ENCODE measurements at places on chromosomes 3 and 15. TPM values are rescaled to one million over a fixed set of nuclear protein-coding genes. Genes with fewer than 3 reads are reported as not detected.

- no peaks in the 10 kb centered on the region for H3K4me1 ChIP-seq
- no peak overlapping the region for H3K27ac ChIP-seq
- no peaks in the 10 kb centered on the region for H3K36me3 ChIP-seq
- no peak for DNase-seq
- H3K27me3 ChIP-seq: no peaks in the 10 kb centered on the region
- H3K4me3 ChIP-seq: no peak overlapping the region
These were observed 83.2 kb upstream of the SNRPA1 start for GRCh38 chr15:101378171-101378755.

DNA sequence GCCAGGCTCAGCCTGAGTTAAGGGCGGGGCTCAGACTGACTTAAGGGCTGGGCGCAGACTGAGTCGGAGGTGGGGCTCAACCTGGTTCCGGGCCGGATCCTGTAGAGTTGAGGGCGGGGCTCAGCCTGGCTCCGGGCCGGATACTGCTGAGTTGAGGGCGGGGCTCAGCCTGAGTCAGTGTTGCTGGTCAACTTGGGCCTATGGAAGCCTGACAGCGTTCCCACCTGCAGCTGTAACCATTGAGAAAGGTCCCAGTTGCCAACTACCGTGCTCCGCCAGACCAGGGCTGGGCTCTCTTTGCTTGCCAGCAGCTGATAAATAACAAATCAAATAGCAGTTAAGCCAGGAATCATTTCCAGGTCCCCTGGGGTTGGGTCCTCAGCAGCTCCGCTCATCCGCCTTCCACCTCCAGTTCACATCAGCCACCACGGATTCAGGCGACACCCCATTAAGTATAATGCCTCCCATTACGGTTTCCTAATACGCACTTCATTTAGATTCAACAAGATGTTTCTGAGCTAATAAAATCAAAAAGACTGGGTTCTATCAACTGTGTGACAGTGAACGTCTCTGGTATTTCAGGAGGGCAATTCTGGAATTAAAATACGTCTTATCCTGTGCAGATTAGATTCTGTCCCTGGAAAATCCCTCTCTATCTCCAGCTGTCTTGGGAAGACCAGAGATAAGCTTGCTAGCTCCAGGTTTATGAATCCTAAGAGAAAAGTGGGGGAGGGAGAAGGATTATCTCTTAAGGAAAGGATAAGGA, 7.3 kb downstream of the GRIP2 start:
- no peak overlapping the region for H3K4me3 ChIP-seq
- H3K4me1 ChIP-seq: peaks cover 14% of the 10 kb centered on the region
- no peaks in the 10 kb centered on the region for H3K27me3 ChIP-seq
- H3K27ac ChIP-seq: no peak overlapping the region

GRCh38 chr3:53730576-53730975, 115.6 kb downstream of the CHDH start:
- peak; percentile 71 for DNase-seq
- no peaks in the 10 kb centered on the region for H3K27me3 ChIP-seq
- H3K4me1 ChIP-seq: peaks cover 4% of the 10 kb centered on the region
- no peaks in the 10 kb centered on the region for H3K36me3 ChIP-seq
- no peak overlapping the region for H3K27ac ChIP-seq
- no peak overlapping the region for H3K4me3 ChIP-seq

DNA sequence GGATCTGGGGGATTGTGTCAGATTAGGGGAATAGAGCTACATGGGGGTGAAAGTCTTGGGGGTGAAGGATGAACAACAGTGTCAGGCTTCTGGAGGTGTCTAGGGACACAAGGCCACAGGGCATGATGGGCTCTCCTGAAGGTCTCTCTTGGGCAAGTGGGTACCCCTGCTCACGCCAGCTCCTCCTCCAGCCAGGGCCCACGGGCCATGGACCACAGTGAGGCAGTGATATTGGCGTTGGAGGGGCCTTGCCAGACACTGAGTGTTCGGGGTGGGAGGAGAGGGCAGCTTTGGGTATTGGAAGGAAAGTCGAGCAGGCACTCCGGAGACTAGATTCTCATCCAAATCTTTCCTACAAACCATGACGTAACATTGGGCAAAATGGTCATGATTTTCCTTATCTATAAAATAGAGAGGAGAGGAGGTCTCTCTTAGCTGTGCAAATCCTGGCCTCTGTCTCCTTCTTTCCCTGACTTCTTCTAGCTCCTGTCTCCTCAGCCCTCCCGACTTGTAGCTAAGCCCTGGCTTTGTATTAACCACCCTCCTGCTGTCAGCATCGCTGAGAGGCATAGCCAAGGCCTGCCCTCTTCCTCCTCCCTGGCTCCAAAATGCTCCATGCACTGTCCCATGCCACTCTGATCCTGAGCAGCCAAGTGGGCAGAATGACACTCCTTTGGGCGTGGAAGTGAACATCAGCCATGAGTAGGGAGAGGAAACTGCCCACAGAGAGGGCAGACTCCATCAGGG, 24.0 kb upstream of the SRP14 start:
- H3K4me1 ChIP-seq: no peaks in the 10 kb centered on the region
- H3K27me3 ChIP-seq: no peaks in the 10 kb centered on the region
- H3K36me3 ChIP-seq: no peaks in the 10 kb centered on the region
- no peak overlapping the region for H3K4me3 ChIP-seq
- DNase-seq: no peak
- H3K27ac ChIP-seq: no peak overlapping the region

DNA sequence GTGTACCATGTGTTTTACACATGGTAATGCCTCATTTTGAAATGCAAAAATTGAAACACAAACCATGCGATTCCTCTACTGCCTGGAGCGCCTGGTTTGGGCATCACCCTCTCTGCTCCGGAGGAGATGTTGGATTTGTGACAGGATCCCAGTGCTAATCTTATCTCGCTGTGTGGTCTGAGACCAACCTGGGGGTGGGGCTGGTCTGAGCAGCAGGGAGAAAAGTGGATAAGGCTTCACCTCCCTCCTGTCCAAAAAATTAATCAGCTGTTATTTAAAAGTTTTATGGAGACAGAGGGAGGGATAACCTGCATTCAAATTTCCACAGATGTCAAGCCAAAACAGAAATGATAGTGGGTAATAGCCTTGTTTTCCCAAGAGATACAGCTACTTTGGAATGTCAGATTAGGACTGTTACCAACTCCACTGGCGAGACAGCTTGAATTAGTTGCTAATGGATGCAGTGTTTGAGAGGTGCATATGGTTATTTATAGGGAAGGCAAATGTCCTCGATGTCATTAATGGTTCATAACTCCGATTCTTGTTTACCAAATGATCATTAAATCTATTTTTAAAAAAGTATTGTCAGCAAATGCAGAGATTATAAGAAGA, 54.0 kb upstream of the SKOR1 start:
- DNase-seq: no peak
- no peak overlapping the region for H3K4me3 ChIP-seq
- no peak overlapping the region for H3K27ac ChIP-seq
- no peaks in the 10 kb centered on the region for H3K36me3 ChIP-seq
- H3K27me3 ChIP-seq: no peaks in the 10 kb centered on the region

DNA sequence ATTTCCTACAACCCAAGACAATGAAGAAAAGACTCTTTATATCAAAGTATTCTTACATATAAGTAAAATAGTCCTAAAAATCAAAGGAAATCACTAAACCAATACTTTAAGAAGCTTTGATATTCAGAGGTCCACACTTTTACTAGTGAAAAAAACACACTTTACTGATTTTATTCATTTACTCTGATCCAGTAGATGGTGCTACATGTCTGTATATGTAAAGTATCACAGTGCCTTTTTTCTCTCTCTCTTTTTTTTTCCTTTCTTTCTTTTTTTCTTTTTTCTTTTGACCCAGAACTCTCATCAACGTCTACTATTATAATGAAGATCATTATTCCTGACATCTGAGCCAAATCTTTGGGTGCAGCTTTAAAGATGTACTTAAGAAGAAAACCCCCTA, 10.8 kb upstream of the CCDC39 start:
- H3K27me3 ChIP-seq: no peaks in the 10 kb centered on the region
- no peak for DNase-seq
- H3K4me3 ChIP-seq: no peak overlapping the region

DNA sequence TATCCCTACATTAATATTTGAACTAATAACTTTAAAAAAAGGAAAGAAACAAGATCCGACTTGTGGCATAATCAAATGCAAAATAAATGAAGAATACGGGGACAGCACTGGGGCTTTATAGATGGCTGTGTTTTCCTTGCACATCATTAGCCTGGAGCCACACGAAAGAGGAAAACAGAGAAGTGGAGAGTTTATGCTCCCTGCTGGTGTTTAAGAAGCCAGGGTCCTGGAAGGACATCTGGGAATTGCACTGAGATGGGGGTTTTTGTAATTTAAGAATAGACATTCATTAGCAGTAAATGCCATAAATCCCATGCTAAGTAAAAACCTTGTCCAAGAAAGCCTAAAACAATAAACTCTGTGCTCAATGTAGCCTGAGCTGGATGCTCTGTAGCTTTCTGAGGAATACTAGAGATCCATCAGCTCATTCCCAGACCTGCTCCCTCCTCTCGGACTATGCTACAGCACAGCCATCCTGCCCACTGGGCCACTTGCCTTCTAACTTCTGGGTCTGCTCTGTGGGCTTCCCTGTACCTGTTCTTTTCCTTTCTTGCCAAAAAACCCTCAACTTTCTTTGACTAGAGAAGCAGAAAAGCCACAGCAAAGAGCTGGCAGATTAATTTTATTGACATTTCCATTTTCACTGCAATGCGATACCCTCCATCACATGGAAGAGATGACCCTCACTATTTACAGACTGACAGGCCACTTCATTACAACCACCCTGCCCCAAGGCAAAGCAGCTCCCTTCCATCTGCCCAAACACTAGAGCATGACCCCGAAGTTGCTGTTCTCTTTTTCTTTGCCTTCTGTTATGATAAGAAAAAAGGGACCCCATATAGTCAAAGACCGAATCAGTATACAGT, 62.3 kb downstream of the MEIS2 start:
- peaks cover 7% of the 10 kb centered on the region for H3K4me1 ChIP-seq
- H3K36me3 ChIP-seq: no peaks in the 10 kb centered on the region
- no peak for DNase-seq
- H3K27ac ChIP-seq: no peak overlapping the region

GRCh38 chr15:80618685-80619400, 76.3 kb upstream of the ABHD17C start:
- H3K27ac ChIP-seq: no peak overlapping the region
- no peak overlapping the region for H3K4me3 ChIP-seq
- no peak for DNase-seq
- no peaks in the 10 kb centered on the region for H3K27me3 ChIP-seq
- H3K4me1 ChIP-seq: peaks cover 7% of the 10 kb centered on the region

DNA sequence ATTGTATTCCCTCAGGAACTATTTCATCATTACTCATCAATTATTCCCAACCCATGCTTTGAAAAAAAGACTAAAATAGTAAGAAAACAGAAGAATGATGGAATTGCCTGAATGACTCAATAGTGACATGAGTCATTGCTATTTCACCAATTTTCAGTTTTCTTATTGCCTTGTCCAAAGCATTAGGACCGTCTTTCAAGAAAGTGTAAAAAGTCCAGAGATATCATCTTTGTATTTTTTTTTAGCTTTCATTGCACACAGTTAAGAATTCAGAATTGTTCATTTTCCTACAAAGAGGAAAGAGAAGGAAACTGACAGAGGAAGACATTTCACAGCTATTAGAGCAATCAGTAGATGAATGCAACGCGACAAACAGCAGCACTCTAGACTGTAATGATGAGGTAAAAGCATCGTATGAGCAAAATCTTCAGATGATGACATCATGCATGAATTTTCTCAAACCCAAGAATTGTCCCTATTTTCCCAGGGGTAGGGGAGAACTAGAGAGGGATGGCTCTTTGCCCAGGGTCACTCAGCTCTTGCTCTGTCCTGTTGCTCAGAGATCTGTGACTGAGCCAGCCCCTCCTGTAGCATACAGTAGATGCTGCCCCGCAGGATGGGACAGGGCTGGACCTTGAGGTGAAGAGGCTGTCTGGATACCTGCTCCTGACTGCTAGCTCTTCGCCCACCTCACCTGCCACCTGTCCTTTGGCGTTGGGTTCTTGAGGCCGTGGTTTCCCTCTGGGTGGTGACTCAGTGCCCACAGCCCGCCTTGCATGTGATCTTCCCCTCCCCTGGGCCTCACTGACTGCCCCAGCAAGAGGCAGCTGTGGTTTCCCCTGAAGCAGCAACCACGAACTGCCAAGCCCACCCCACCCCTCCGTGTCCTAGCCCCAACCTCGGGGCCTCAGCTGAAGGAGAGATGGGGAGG, 84.8 kb downstream of the PPCDC start:
- DNase-seq: no peak
- no peak overlapping the region for H3K4me3 ChIP-seq
- H3K36me3 ChIP-seq: no peaks in the 10 kb centered on the region
- peaks cover 2% of the 10 kb centered on the region for H3K4me1 ChIP-seq
- H3K27me3 ChIP-seq: no peaks in the 10 kb centered on the region

DNA sequence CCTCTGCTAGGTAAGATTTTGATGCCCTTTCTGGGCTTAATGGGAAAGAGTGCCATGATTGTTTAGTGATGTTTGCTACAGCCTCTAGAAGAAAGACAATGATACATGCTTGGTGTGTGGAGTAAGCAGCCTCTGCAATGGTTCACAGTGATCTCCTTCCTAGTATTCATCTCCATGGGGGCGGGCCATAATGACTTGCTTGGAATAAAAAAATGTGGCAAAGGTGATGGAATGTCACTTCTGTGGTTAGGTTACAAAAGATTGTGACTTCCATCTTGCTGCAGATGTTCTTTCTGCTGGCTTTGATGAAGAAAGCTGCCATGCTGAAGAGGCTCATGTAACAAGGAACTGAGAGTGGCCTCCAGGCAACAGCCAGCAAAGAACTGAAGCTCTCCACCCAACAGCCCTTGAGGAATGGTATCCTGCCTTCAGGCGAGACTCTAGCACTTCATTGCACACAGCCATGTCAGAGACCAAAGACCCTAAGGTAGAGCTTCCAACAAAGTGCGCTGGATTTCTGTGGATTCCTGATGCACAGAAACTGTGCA, 139.1 kb upstream of the LRIG1 start:
- H3K27me3 ChIP-seq: no peaks in the 10 kb centered on the region
- no peak overlapping the region for H3K4me3 ChIP-seq
- DNase-seq: no peak
- H3K4me1 ChIP-seq: no peaks in the 10 kb centered on the region
- no peak overlapping the region for H3K27ac ChIP-seq
- H3K36me3 ChIP-seq: no peaks in the 10 kb centered on the region

DNA sequence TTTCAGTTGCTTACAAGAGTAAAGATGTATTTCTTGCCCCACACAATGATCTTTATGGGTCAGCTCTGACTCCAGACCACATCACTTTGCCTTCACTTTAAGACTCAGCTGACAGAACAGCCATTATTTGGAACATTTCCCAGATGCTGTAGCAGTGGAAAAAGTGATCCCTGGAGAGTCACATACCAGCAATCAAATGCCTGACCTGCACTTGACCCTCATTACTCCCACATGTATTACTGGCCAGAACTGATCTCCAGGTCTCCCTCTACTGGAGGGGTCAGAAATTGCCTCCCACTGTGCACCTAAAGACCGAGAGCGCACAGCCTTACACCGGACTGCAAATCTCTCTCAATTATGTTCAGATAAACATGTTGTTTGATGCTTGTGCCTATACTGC, 88.6 kb upstream of the ZNF385D start:
- H3K4me1 ChIP-seq: no peaks in the 10 kb centered on the region
- no peak overlapping the region for H3K27ac ChIP-seq
- H3K27me3 ChIP-seq: no peaks in the 10 kb centered on the region
- no peak overlapping the region for H3K4me3 ChIP-seq
- no peak for DNase-seq

- DNase-seq: no peak
- H3K27ac ChIP-seq: no peak overlapping the region
- no peaks in the 10 kb centered on the region for H3K4me1 ChIP-seq
- no peaks in the 10 kb centered on the region for H3K36me3 ChIP-seq
These were observed 81.6 kb upstream of the MDFIC2 start for GRCh38 chr3:70393881-70394612.

Gene IMPG2
- total RNA-seq: 1.0 TPM

Gene NRG4
- total RNA-seq: 0.60 TPM

Gene BUB1B
- total RNA-seq: not detected

Gene PXYLP1
- total RNA-seq: 10.3 TPM
